ENCODE measurements at places on chromosomes 12 and 14. TPM values are rescaled to one million over a fixed set of nuclear protein-coding genes. Genes with fewer than 3 reads are reported as not detected.

The LMNTD1 gene
- total RNA-seq = not detected

The SIX6 gene
- total RNA-seq = not detected

The REM2 gene
- 0.44 TPM for total RNA-seq

The IL26 gene
- not detected for total RNA-seq

The NPC2 gene
- total RNA-seq = 331 TPM
